ENCODE measurements at places on chromosomes 4 and X. TPM values are rescaled to one million over a fixed set of nuclear protein-coding genes. Genes with fewer than 3 reads are reported as not detected.

The ETDA gene
- not detected for total RNA-seq

The TMPRSS11D gene
- total RNA-seq, result not detected

The STK32B gene
- total RNA-seq, result 1.3 TPM

The UGT2A1 gene
- not detected for total RNA-seq

The ENPEP gene
- 1.1 TPM for total RNA-seq

The JAKMIP1 gene
- total RNA-seq, result not detected

The TMSB15B gene
- 0.57 TPM for total RNA-seq

The SMIM20 gene
- 17.3 TPM for total RNA-seq

The REST gene
- total RNA-seq, result 58.8 TPM
